Frontal cortex (tissue), 4 donors: ENCODE measurements at places on chromosomes 3 and 15. TPM values are rescaled to one million over a fixed set of nuclear protein-coding genes. Genes with fewer than 3 reads are reported as not detected.
A peak's percentile ranks its signal among the peaks of the same experiment; 100 is the strongest.

Gene PLS1
- 2.4 TPM for total RNA-seq

- DNase-seq = no peak
These were observed 35.3 kb downstream of the NEK10 start for GRCh38 chr3:27333843-27334242.

Gene SLC9A9
- total RNA-seq = 4.9 TPM

DNA sequence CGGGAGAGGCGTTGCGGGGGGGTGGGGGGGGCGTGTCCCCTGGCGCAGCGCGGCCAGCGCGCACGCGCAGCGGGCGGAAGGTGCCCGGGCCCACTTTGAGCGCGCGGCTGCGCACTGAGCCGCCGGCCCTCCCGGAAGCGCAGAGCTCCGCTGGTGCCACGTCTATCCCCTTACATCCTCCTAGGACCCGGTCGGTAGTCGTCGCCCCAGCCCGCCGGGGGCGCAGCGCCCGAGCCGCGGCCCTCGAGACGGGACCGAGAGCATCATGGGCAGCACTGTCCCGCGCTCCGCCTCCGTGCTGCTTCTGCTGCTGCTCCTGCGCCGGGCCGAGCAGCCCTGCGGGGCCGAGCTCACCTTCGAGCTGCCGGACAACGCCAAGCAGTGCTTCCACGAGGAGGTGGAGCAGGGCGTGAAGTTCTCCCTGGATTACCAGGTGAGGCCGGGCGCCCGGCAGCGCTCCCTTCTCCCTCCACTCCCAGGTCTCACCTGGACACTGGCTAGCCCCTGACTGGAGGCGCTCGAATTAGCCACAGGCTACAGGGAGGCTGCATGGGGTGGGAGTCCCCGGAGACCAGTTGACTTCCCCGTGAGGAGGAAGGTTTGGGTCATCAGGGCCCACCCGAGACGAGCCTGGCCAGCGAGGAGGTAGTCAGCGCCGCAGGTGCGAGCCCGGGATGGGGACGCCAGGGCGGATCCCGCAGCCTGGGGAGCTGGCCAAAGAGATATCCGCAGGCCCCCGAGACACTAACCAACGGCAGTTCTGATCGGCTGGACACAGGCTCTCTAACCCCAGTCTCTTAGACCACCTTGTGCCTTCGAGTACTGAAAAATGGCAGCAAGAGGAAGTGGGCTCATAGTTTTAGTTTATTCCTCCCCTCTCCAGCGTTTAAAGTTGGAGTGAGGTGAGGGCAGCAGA lies at the start of gene TMED3:
TSS of gene TMED3 (plus strand) at position 128 of the 916 bp plus-strand sequence. CDS start at position 266, 138 bp downstream.
- DNase-seq = peak; percentile 87

DNA sequence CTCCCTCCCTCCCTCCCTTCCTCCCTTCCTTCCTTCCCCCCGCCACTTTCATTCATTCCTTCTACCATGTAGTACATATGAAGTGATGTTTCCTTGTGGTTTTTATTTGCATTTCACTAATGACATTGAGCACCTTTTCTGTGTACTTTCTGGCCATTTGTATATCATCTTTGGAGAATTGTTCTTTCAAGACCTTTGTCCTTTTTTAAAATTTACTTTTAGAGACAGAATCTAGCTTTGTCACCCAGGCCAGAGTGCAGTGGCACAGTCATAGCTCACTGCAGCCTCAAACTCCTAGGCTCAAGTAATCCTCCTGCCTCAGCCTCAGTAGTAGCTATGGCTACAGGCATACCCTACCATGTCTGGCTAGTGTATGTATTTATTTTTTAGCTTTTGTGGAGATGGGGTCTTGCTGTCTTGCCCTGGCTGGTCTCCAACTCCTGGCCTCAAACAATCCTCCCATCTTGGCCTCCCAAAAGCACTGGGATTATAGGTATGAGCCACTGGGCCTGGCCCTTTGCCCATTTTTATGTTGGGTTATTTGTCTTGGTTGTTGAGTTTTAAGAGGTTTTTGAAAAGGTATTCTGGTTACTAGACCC lies 42.0 kb upstream of the CTDSPL2 start:
- no peak for DNase-seq

Gene SPG21
- 58.7 TPM for total RNA-seq

- peak; percentile 84 for DNase-seq
These were observed 10.0 kb downstream of the PLXND1 start for GRCh38 chr3:129596194-129597086.

Gene AGTR1
- total RNA-seq = 0.41 TPM

Gene THRB
- 42.4 TPM for total RNA-seq
